ENCODE measurements at places on chromosomes 7 and 10. TPM values are rescaled to one million over a fixed set of nuclear protein-coding genes. Genes with fewer than 3 reads are reported as not detected.

H2BK1 gene
- not detected for total RNA-seq

PALD1 gene
- 9.7 TPM for total RNA-seq

LOXL4 gene
- total RNA-seq, result 2.8 TPM

GIGYF1 gene
- total RNA-seq, result 56.6 TPM

UBN2 gene
- total RNA-seq, result 21.7 TPM

CAV1 gene
- total RNA-seq, result 78.7 TPM

DIP2C gene
- 14.7 TPM for total RNA-seq

LIPK gene
- total RNA-seq, result 34.4 TPM

Data from lower leg skin (tissue), 4 donors.